ENCODE measurements at places on chromosomes 13 and 19.

GRCh38 chr13:111861766-111862366 is 205.1 kb upstream of the SOX1 start:
- DNase-seq: no peak

DNA sequence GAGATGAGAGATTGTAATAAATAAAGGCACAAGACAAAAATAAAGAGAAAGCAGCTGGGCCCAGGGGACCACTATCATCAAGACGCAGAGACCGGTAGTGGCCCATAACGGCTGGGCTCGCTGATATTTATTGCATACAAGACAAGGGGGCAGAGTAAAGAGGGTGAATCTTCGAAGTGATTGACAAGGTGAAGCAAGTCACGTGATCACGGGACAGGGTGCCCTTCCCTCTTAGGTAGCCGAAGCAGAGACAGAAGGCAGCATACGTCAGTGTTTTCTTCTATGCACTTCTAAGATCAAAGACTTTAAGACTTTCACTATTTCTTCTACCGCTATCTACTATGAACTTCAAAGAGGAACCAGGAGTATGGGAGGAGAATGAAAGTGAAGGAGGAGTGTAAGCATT is 4.6 kb upstream of the PRKCG start:
- DNase-seq: no peak

- DNase-seq: peak; percentile 11
These were observed 122.6 kb upstream of the SLC10A2 start for GRCh38 chr13:103188713-103189326.

GRCh38 chr13:110217811-110218210 is 89.1 kb downstream of the COL4A1 start:
- DNase-seq: no peak

GRCh38 chr19:54877471-54877870 is 3.4 kb downstream of the FCAR start:
- no peak for DNase-seq

DNA sequence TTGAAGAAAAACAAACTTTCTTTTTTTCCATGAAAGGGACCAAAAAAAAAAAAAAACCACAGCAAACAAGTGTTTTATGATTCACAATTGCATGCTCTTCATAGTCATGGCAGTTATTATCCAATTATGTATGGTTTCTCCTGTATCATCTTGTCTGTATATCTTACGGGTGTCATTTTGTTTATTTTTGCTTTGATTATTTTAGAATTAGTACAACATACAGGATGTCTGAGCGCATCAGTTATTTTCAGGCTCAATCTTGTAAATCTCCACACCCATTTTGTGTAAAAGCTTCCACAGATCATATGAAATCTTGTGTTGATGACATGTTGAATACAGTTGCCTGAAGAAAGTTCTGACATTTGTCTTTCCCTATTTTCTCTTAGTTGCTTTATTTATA is 280.3 kb downstream of the KLF5 start:
- no peak for DNase-seq

- DNase-seq: no peak
These were observed 59.1 kb downstream of the DOCK9 start for GRCh38 chr13:98918771-98919170.

- DNase-seq: no peak
These were observed 8.3 kb upstream of the ISYNA1 start for GRCh38 chr19:18446145-18446810.

DNA sequence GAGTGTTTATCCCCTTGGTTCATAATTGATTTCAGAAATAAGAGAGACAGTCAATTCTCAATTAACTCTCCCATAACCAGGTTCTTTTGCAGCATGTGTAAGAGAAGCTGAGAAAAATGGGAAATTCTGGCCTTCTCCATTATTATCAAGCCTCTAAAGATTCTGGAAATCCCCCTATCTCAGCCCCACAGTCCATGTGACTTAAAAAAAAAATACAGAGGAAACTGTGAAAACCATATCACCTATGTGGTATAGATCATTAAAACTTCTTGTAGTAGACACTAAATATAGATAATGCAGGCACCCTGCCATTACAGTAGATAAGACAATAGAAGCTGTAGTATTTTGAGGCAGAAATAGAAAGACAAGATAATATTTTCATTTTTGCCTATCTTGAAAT is 34.3 kb upstream of the SOHLH2 start:
- DNase-seq: no peak

DNA sequence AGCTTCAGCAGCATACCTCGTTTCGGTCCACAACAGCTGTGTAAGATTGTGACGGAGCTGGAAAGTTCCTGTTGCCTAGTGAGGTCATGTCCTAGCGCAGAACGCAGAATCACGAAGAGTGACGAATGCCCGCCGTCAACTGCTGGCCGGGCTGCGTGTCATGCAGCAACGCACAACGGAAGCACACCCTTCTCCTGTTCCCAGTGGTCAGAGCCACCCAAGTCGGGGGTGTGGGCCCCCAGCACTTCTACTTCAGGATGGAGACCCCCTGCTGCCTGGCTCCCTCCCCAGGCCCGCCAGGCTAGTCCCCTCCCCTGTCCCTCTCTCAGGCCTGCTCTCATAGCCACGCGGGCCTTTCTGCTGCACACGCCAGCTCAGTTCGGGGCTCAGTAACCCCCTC is 25.9 kb downstream of the C2CD4C start:
- DNase-seq: no peak

DNA sequence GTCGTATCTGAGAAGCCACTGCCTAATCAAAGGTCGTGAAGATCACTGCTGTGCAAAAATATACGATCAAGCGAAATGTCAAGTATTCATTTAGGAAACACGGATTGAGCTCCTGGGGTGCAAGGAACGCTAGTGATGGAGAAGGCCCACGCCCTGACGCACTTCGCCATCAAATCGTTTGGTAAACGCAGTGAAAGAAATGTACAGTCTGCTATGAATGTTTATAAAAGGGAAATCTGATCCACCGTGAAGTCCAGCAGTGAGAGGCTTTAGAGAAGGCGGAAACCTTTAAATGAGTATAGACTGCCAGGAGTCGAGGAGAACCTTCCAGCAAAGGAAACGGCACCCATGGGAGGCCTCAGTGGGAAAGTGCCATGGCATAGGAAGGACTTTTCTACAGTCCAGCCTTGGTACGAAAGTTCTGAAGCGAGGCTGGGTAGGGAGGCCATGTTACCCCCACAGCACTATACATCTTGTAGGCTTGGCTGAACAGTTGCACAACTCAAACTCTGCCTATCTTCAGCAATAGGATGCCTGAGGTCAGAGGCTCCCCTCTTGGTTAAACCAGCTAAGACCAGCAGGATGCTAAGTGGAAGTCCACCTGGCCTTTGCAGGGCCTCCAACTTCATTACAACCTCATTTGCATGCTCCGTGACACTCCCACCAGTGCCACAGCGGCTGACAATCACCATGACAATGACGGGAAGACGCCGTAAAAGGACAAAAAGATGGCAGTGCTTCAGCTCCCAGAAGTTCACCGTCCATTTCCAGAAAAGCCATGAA is 20.4 kb downstream of the PCID2 start:
- DNase-seq: no peak

DNA sequence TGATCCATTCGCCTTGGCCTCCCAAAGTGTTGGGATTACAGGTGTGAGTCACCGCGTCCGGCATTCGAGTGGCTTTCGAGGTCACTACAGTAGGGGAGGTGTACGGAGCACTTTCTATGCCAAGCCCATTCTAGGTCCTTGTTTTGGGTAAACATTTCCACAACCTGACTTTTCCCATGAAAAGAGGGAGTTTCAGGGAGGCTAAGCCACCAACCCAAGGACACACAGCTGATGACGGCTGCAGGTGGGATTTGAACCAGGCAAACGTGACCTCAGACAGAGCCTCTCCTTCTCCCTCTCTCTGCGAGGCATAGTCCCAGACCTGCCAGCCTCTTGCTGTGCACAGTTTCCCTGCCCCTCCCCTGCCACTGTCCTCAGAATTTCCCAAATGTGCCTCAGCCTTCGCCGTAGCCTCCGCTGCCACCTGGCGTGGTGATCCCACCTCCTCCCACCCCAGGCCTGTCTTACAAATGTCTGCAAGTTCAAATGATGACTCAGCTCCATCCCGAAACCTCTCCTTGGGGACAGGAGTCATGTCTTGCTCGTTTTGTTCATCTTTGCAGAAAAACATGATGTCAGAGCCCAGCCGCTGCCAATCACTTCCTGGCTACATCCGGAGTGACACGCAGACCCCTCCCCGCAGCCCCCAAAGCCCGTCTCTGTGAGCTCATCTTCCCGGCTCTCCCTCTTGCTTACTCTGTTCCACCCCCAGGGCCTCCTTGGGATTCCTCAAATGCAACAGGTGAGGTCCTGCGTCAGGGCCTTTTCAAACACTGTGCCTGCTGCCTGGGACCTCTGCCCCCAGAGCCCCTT is 6.6 kb upstream of the GADD45B start:
- peak; percentile 86 for DNase-seq

DNA sequence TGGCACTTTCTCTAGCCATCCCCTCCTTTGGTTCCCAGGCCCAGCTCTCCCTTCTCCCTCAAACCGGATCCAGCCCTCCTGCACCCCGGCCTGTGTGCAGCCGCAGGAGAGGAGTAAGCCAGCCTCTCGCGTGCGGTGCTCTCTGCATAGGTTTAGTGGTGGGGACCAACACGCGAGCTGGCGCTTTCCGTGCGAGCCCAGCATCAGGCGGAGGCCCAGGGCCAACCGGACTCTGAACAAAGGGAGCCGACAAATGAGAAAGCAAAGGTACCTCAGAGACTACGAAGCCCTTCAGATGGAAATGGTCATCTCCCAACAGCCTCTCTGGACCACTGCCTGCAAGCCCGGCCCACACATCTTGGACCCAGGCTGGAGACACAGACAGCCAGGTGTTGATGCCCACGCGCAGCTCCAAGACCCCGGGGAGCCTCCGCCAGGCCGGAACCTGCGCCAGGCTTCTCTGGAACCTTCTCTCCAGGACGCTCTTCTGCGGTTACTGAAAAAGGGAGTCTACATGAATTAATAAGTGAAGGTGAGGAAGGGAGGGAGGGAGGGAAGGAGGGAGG is 16.5 kb upstream of the LATS2 start:
- no peak for DNase-seq

DNA sequence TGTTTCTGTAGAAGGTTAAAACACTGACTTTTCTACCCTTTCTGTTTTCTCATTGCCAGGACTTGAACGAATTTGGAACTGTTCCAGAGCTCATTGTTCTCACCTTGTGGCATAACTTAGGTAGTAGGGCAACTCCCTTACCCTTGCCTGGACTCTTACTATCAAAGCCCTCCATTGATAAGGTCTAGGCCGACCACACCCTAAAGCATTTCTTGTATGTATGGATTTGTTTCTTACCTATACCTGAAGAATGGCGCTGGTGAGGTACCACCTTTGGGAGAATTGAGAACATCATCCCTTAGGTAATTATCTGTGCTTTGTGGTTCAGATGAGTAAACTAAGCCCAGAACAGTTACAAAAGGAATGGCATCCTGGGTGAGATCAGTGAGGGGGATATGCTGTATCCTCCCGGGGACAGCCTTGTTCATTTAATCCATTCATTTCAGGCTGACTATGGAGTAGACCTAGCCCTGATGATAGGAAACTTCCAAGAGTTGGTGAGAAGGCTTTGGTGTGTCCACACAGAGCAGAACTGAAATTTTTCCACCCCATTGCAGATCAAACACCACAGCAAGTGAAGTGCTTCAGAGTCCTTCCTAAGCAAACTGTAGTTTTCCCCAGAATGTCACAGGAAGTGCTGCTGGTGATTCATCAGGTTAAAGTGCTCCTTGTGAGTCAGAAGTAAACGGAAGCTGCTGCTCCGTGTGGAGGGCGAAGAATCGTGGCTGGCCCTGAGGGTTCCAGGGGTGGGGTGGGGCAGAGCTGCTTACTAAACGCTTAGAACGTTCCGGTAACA is 113.0 kb downstream of the TEX26 start:
- DNase-seq: peak; percentile 62

- no peak for DNase-seq
These were observed 79.1 kb upstream of the PCDH17 start for GRCh38 chr13:57552437-57552836.

- no peak for DNase-seq
These were observed 15.4 kb downstream of the PIP5K1C start for GRCh38 chr19:3684817-3685410.

DNA sequence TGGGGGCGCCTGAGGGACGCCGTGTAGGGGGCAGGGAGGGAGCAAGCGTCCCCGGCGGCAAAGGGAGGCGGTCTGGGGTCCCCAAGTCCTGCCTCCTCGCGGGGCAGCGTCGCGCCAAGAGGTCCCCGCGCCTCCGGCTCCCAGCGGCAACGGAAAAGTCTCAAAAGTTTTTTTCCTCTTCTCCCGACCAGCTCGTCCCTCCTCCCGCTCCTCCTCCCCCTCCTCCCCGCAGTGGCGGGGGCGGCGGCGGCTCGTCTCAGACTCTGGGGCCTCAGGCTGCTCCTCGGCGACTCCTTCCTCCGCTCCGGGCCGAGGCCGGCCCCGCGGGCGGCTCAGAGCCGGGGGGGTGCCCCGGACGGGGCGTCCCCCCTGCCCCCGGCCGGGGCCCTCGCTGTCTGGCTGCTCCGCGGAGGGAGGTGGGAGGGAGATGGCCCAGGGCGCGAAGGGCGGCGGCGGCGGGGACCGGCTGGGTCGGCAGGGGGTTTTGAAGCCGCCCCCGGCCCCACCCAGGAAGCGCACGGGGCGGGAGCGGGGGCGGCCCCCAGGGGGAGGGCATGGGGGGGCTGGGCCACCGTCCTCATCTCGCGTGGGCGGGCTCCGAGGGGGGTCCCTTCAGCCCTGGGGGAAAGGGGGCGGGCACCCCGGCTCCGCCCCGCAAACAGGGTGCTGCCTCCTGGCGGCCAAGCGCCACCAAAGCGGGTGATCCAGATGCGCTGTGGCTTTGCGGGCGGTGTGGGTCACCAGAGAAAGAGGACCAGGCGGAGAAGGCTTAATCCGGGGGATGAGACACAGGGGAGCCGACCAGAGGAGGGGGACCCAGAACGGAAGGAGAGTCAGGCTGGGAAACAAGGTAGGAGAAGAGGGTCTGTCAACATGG is at the start of gene TGFB1:
TSS of gene TGFB1 (minus strand) at position 457 of the 877 bp plus-strand sequence. CDS start 878 bp downstream, outside the sequence.
- DNase-seq: peak; percentile 97

GRCh38 chr19:33629826-33630375 is 8.1 kb downstream of the CHST8 start:
- DNase-seq: no peak

- DNase-seq: peak; percentile 17
These were observed 29.1 kb downstream of the SHISA2 start for GRCh38 chr13:26022538-26023292.

- no peak for DNase-seq
These were observed 51.7 kb downstream of the SLC7A9 start for GRCh38 chr19:32817569-32818476.

DNA sequence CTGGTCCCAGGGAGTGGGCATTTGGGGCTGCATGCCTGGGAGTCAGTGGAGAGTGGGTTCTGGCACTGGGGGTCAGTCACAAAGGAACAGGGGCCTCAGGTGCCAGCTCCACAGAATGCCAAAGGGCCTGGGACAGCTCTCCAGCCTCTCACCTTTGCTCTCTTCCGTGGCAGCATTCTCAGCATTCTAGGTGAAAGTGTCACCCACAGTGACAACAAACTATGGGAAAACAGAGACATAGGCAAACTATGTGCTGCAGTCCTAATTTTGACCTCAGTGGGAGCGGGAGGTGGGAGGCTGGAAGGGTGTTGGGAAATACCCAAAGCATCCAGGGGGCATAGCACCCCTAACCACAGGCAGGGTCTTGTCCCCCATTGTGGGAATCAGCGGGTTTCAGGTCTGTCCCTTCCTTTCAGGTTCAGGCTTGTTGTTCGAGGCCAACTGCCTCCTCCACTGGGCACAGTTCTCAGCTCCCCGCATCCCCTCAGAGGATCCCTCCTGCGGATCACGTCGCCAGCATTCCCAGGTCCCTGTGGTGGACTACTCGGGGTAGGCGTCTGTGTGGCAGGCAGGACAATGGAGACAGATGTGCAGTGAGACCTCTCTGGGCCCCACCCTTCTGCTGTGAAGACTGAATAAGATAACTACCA is 52.4 kb downstream of the TSHZ3 start:
- DNase-seq: no peak

GRCh38 chr19:33167438-33167837 is 26.7 kb upstream of the LRP3 start:
- DNase-seq: no peak

Measured in H54 (cell line).